ENCODE measurements at places on chromosomes 3 and 15. TPM values are rescaled to one million over a fixed set of nuclear protein-coding genes. Genes with fewer than 3 reads are reported as not detected.

Gene IL5RA
- not detected for total RNA-seq

Gene GRK7
- total RNA-seq: not detected

Gene EXD1
- total RNA-seq: not detected

Gene SGO1
- total RNA-seq: 10.3 TPM

Gene ITGA11
- total RNA-seq: 1.6 TPM

Gene THBS1
- total RNA-seq: 168 TPM

Gene CPLX3
- not detected for total RNA-seq

Gene PATL2
- total RNA-seq: not detected

Gene SKOR1
- not detected for total RNA-seq

Gene BSN
- total RNA-seq: under 0.01 TPM

Gene UROC1
- not detected for total RNA-seq

Gene NLGN1
- 1.4 TPM for total RNA-seq

Gene MUC4
- total RNA-seq: 0.72 TPM

Gene MOBP
- total RNA-seq: not detected

Gene ADGRG7
- not detected for total RNA-seq

Gene MFGE8
- total RNA-seq: 68.9 TPM

Gene CD200
- 3.9 TPM for total RNA-seq

Gene TM6SF1
- 2.0 TPM for total RNA-seq

Gene MB21D2
- total RNA-seq: 21.2 TPM

Gene SLC7A14
- 0.12 TPM for total RNA-seq

Gene CKMT1A
- 8.1 TPM for total RNA-seq

Gene NRROS
- total RNA-seq: 2.5 TPM

Gene COL6A5
- total RNA-seq: not detected

Gene LINGO1
- not detected for total RNA-seq

Gene MCF2L2
- total RNA-seq: 0.87 TPM

Gene ACTRT3
- 3.8 TPM for total RNA-seq

Gene SPSB4
- total RNA-seq: 0.58 TPM

Gene STXBP5L
- total RNA-seq: not detected

Gene MKRN2OS
- total RNA-seq: 0.23 TPM

Gene ARNT2
- 9.1 TPM for total RNA-seq

Gene CHRM5
- not detected for total RNA-seq
